ENCODE measurements at places on chromosomes 7 and 10.
A peak's percentile ranks its signal among the peaks of the same experiment; 100 is the strongest.

DNA sequence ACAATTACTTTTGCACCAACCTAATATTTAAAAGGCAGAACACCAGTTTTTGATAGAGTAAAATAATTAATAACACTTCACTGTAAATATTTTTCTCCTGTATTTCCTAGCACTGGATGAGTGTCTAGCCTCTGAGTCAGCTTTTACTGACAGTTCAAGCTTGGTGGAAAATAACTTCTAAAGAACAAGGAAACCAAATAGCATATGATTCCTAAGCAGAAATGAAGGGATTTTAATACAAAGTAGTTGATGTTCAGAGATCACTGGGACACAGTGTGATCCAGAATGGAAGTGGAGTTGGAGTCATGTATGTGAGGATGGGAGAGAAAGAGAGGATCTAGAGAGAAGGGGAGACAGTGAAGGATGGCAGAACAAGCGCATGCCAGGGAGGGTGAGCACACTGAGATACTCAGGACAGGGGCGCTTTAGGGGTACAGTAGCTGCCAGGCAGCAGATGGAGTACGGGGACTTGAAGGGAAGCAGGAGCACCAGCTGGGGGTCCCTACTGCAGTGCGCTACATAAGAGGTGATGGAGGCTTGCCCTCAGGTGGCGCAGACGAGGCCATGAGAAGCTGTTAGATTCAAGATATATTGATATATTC, 117.9 kb upstream of the KLF6 start:
- no peak for DNase-seq

- no peak for DNase-seq
These were observed 178.0 kb upstream of the FRMD4A start for GRCh38 chr10:14508725-14509124.

GRCh38 chr10:69517271-69517848, 55.9 kb downstream of the NEUROG3 start:
- no peak for DNase-seq

DNA sequence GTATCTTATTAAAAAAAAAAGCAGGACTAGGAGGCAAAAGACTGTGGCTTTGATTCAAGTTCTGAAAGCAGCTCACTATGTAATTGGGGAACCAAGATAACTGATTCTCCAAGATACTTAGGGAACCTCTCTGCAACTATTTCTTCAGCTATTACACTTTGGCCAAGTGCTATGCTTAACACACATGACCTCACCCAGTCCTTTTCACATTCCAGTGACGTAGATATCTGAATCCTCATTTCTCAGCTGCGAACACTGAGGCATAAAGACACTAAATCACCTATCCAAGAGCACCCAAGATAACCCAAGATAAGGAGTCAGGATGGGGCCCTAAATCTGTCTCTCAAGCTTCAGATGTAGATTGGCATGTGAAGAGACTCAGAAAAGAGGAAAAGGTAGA, 133.6 kb downstream of the GLI3 start:
- DNase-seq = no peak

GRCh38 chr7:151551820-151552219, 32.1 kb upstream of the RHEB start:
- DNase-seq = no peak

DNA sequence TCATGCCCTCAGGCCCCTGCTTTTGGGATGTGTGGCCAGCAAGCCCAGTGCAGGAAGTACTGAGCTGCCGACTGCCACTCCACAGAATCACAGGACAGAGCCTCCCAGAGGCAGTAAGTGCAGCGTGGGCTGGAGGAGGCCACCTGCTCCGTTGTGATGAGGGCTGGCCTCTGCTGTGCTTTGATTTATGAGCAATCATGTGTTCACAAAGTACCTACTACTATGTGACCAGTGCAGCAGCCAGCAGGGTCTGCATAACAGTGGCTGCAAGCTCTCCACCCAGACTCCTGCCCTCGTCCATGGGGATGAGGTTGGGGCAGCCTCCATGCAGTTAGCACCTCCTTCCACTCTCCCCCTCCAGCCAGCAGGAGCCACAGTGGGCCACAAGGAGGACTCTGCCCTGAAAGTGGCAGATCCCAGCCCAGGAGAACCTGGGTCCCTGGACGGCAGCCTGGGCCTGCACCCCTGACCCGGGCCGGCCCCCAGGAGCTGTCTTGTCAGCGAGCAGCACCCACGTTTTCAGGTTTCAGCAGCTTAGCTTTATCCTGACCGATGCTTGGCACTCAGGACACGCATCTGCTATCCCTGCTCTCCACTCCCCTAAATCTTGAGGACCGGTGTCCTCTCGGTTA, 37.7 kb upstream of the INSIG1 start:
- DNase-seq = no peak

DNA sequence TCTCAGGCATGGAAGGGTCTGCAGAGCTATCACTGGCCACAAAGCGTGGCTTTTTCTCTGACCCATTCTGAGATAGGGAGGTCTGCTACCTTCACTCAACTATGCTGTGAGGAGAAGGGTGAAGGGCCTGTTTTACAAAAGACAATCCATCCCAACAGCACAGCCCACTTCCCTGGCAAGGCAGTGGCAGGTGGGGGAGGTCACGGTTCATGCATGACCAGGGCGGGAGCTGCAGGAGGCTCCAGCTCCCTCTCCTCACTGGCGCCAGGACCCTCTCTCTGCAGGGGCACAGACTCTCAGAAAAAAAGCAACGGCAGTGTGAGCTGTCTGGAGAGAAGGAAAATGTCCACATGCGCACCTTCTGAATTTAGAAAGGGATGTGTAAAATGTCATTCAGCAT, 28.5 kb downstream of the GRB10 start:
- no peak for DNase-seq

- peak; percentile 26 for DNase-seq
These were observed 166.6 kb downstream of the ARHGAP21 start for GRCh38 chr10:24556750-24557742.

DNA sequence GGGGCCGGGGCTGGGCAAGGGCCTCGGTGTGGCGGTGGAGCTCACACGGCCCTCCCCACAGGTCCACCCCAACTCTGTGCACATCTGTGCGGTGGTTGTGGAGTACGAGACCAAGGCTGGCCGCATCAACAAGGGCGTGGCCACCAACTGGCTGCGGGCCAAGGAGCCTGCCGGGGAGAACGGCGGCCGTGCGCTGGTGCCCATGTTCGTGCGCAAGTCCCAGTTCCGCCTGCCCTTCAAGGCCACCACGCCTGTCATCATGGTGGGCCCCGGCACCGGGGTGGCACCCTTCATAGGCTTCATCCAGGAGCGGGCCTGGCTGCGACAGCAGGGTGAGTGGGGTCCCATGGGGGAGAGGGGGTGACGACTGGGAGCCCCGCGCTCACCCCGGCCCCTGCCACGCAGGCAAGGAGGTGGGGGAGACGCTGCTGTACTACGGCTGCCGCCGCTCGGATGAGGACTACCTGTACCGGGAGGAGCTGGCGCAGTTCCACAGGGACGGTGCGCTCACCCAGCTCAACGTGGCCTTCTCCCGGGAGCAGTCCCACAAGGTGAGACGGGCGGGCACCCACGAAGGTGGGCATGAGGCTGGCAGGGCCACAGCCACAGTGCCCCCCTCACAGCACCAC, 8.8 kb downstream of the TMEM120A start:
- DNase-seq = no peak

GRCh38 chr10:77909021-77909748, 17.4 kb downstream of the DLG5 start:
- DNase-seq = no peak

DNA sequence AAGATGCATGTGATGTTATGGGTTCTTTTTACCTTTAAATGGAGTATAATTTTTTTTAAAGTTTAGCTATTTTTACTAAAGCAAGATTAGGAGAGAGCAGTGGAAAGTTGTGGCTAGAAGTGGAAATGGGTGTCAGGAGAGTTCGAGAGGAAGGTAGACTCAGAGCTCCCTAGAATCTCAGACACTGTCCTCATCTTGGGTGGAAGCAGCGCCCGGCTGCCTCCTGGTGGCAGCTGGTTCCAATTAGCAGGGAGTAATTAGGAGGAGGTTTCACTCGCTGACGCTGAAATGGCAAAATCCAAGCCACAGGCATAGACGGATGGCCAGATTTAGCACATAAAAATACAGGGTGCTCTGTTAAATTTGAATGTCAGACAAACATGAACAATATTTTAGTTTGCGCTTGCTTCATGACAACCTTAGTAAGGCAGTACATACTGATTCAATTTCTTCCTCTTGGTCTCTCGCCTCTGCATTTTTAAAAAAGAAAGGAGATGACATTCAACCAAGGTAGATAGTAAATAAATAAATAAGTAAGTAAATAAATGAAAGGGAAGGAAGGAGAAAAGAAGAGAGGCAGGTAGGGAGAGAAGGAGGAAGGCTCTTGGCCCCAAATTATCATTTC, 58.5 kb downstream of the LGI1 start:
- DNase-seq = peak; percentile 51

GRCh38 chr10:33212061-33212748, 122.3 kb downstream of the NRP1 start:
- DNase-seq = no peak

DNA sequence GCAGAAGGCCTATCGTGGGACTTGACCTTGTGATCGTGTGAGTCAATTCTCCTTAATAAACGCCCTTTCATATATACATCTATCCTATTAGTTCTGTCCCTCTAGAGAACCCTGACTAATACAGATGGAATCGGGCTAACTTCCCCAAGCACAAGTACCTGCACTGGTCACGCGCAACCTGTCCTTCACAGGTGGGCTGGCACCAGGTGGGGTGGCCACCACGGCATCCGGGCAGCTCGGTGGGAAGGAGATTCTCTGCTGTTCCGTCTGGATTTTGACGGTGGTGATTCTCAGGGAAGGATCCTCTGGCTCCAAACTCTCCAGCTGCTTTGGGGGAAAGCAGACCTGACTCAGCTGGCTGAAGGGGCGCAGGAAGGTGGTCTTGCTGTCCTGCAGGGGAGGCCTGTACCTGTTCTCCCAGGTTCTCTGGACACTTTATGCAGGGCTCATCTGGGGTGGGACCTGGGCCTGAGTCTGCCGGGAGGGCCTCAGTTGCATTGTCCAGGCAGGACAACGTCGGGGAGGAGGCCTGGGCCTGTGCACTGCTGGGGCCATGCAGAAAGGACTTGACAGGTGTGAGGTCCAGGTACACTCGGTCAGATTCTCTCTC, 61.1 kb downstream of the VWA2 start:
- DNase-seq = no peak

- no peak for DNase-seq
These were observed 5.7 kb downstream of the GLRX3 start for GRCh38 chr10:130141878-130142277.

GRCh38 chr7:27212497-27213432, 12.9 kb upstream of the HOXA13 start:
- no peak for DNase-seq

DNA sequence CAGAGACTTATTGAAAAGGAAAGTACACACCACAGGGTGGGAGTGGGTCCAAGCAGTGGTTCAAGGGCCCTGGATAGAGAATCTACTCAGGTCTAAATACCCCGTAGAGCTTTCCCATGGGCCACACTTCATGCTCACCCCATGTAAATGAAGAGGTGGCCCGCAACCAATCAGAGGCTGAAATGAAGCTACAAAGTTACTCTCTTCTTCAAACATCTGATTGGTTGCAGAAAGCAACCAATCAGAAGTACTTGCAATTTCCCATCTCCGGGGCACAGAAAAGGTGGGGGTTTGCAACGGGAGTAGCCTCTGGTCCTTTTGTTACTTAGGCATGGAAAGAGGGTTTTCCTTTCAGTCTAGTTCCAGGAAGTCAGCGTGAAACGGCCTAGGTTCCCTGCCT, 15.2 kb upstream of the GALNTL5 start:
- DNase-seq = no peak

All from Caki2 (cell line).